ENCODE measurements at places on chromosomes 3 and 15. TPM values are rescaled to one million over a fixed set of nuclear protein-coding genes. Genes with fewer than 3 reads are reported as not detected.

- no peaks in the 10 kb centered on the region for H3K36me3 ChIP-seq
- no peaks in the 10 kb centered on the region for H3K27me3 ChIP-seq
- no peak for DNase-seq
- no peaks in the 10 kb centered on the region for H3K4me1 ChIP-seq
These were observed 34.4 kb downstream of the SPSB4 start for GRCh38 chr3:141085343-141086070.

The RTP1 gene
- total RNA-seq = not detected

The MUSTN1 gene
- not detected for total RNA-seq

GRCh38 chr3:86856711-86857110 lies 134.2 kb downstream of the VGLL3 start:
- no peaks in the 10 kb centered on the region for H3K36me3 ChIP-seq
- DNase-seq = no peak
- H3K4me3 ChIP-seq = no peak overlapping the region

DNA sequence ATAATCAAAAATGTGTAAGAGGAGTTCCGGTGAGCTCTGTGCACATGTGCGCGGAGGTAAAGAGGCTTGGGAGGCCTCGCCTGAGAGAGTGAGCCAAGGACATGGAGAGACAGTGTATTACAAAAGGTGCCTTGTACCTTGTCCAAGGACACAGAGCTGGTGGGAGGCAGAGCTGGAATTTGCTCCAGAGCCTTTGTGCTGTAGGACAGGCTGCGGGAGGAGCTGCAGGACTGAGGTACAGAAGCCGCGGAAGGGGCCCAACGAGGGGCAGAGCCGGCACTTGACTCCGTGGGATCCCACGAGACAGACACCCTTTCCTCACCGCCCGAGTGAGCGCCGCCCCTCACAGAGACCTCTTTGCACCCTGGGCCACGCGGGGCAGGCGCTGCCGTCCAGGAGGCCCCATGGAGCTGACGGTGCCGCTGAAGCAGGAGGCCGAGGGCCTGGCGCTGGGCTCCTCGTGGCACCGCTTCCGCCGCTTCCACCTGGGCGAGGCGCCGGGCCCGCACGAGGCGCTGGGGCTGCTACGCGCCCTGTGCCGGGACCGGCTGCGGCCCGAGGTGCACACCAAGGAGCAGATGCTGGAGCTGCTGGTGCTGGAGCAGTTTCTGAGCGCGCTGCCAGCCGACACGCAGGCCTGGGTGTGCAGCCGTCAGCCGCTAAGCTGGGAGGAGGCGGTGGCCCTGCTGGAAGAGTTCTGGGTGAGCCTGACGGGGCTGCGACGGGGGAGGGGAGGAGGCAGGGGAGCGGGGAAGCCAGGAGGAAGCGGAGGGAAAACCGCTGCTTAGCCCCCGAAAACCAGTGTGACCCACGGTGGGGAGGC lies 68.7 kb downstream of the SLTM start:
- H3K27ac ChIP-seq = no peak overlapping the region
- DNase-seq = peak; percentile 33
- peaks cover 6% of the 10 kb centered on the region for H3K27me3 ChIP-seq
- no peak overlapping the region for H3K4me3 ChIP-seq
- no peaks in the 10 kb centered on the region for H3K36me3 ChIP-seq
- H3K4me1 ChIP-seq = peaks cover 13% of the 10 kb centered on the region

DNA sequence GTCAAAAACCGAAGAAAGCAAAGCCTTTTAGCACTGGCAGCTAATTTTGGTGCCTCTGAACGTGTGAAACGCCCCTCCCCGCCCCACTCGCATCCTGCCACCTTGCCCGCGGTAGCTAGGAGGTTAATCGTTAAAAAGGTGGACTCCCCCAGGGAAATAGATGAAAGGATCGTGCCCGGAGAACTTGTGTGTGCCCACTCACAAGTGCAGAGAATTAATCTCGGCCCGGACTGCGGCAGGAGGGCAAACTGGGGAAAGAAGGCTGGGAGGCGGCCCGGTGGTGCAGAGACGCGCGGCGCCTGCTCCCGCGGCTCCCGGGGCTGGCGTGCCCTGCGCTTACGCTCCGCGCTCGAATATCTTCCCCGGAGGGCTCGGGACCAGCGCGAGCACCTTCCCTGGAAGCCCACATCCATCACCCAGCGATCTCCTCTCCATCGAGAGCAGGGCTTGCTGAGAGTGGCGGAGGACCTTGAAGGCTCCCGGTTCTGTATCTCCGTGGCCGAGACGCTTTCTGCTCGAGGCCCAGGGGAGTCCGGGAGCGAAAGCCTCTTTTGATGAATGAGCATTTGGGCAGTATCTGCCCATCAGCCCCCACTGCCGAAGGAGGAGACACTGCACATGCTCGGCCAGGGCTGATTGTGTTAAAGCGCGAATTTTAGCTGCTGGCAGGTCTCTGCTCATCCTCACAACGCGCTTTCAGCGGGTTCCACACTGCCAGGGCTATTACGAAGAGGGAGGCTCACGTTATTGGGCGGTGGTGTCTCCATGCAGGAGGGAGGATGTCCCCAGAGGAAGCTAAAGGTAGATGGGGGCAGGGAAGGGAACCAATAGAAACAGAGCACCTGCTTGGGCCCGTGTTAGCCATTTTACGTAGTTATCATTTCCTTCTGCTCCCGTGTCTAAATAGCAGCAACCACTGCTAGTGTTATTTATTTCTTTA lies 1.3 kb upstream of the SPTSSB start:
- H3K36me3 ChIP-seq = no peaks in the 10 kb centered on the region
- peak; percentile 40 for DNase-seq
- H3K27me3 ChIP-seq = peaks cover 27% of the 10 kb centered on the region
- H3K27ac ChIP-seq = no peak overlapping the region
- peak overlapping the region; percentile 77 for H3K4me3 ChIP-seq
- peaks cover 10% of the 10 kb centered on the region for H3K4me1 ChIP-seq

- peaks cover 2% of the 10 kb centered on the region for H3K4me1 ChIP-seq
- no peaks in the 10 kb centered on the region for H3K27me3 ChIP-seq
- no peak overlapping the region for H3K27ac ChIP-seq
- no peak for DNase-seq
These were observed 7.7 kb downstream of the STRA6 start for GRCh38 chr15:74194572-74195559.

The BLOC1S6 gene
- 52.5 TPM for total RNA-seq

The MINDY4B gene
- total RNA-seq = not detected

- H3K27me3 ChIP-seq = peaks cover 2% of the 10 kb centered on the region
- DNase-seq = no peak
- H3K27ac ChIP-seq = no peak overlapping the region
- no peaks in the 10 kb centered on the region for H3K4me1 ChIP-seq
- no peak overlapping the region for H3K4me3 ChIP-seq
- no peaks in the 10 kb centered on the region for H3K36me3 ChIP-seq
These were observed 206.1 kb downstream of the CADPS start for GRCh38 chr3:62669161-62669560.

The ANKRD63 gene
- not detected for total RNA-seq

GRCh38 chr3:115975353-115975752 lies 352.0 kb downstream of the GAP43 start:
- H3K27me3 ChIP-seq = peaks cover 3% of the 10 kb centered on the region
- H3K4me1 ChIP-seq = no peaks in the 10 kb centered on the region
- no peak overlapping the region for H3K4me3 ChIP-seq
- H3K36me3 ChIP-seq = no peaks in the 10 kb centered on the region
- no peak overlapping the region for H3K27ac ChIP-seq

DNA sequence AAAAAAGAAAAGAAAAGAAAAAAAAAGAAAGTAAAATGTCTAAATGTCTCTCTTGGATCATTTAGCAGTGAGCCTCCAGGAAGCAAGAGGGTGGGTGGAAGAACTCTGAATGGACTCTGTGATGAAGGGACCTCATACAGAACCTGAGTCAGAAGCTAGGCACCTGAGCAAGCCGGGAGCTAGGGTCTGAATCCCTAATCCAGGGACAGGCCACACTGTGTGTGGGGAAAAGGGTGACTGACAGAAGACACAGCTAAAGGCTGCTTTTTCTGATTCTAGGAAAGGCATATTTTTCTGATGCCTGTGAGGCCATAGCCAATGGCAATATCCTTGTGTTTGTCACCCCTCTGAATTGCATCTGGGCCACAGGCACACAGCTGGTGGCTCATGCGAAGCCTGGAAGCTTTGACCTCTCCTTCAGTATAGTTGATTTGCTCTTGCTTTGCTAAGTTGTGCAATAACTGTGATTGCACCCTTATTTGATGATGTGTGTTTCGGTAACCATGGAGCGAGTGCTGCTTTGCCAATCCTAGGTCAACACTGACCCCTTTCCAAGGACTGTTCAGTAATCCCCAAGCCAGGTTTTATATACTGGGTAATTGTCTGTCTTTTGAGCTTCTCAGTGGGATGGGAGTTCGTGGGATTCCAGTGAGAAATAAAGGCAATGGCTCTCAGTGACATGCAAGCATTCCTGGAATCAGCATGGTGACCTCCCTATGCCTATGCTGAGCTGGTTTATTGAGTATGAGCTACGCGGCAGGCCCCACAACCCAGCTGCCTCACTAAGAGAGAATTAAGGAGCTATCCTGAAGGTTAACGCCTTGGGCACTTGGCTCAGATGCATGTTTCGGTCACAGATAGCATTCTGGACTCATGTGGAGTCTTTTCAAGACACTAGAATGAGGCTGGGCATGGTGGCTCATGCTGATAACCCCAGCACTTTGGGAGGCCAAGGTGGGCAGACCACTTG lies 49.0 kb upstream of the OSBPL11 start:
- H3K4me1 ChIP-seq = no peaks in the 10 kb centered on the region
- DNase-seq = no peak
- H3K4me3 ChIP-seq = no peak overlapping the region
- H3K27ac ChIP-seq = no peak overlapping the region

GRCh38 chr3:114550165-114550564 lies 256.3 kb downstream of the TIGIT start:
- DNase-seq = no peak
- H3K27me3 ChIP-seq = no peaks in the 10 kb centered on the region
- no peak overlapping the region for H3K4me3 ChIP-seq

The IGSF11 gene
- 0.23 TPM for total RNA-seq

GRCh38 chr3:127604035-127604434 lies 5.8 kb downstream of the MCM2 start:
- H3K27me3 ChIP-seq = no peaks in the 10 kb centered on the region
- peaks cover 33% of the 10 kb centered on the region for H3K4me1 ChIP-seq
- no peak for DNase-seq
- peak overlapping the region; percentile 47 for H3K27ac ChIP-seq
- H3K4me3 ChIP-seq = no peak overlapping the region
- peaks cover 84% of the 10 kb centered on the region for H3K36me3 ChIP-seq

GRCh38 chr3:64178419-64178818 lies 46.8 kb downstream of the PRICKLE2 start:
- no peak for DNase-seq
- no peak overlapping the region for H3K4me3 ChIP-seq
- H3K27me3 ChIP-seq = peaks cover 9% of the 10 kb centered on the region
- no peaks in the 10 kb centered on the region for H3K4me1 ChIP-seq

The CCRL2 gene
- total RNA-seq = 1.3 TPM

The KIF15 gene
- 51.7 TPM for total RNA-seq

The FEZF2 gene
- not detected for total RNA-seq

The RTP4 gene
- total RNA-seq = 2.0 TPM

GRCh38 chr3:127970966-127971592 lies 56.0 kb downstream of the KBTBD12 start:
- H3K4me1 ChIP-seq = no peaks in the 10 kb centered on the region
- peaks cover 14% of the 10 kb centered on the region for H3K27me3 ChIP-seq

DNA sequence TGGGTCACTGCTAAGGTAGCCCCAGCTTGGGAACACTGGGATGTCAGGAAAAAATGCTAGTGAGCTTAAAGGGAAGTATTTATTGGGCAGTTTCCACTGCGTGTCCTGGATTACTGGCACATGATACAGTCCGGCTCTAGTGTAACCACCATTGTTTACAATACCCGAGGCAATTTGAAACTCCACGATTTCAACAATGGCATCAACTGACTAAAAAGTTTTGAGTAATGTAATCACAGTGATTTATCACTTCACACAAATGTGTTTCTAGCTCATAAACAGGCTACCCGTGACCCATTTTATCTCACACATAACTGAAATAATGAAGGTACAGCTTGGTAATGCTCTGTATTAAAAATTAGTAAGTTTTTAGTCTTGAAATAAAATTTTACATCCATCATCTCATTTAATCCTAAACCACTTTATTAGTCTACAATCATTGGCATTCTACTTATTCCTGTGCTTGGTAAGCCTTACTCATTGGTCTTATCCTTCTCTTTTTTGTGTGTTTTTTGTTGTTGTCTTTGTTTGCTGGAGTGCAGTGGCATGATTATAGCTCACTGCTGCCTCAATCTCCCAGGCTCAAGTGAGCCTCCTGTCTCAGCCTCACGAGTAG lies 7.6 kb downstream of the ZMAT3 start:
- no peaks in the 10 kb centered on the region for H3K27me3 ChIP-seq
- no peak for DNase-seq
- peaks cover 32% of the 10 kb centered on the region for H3K4me1 ChIP-seq
- H3K36me3 ChIP-seq = peaks cover 35% of the 10 kb centered on the region
- no peak overlapping the region for H3K4me3 ChIP-seq

GRCh38 chr3:178271740-178272387 lies 264.4 kb upstream of the KCNMB2 start:
- no peaks in the 10 kb centered on the region for H3K36me3 ChIP-seq
- no peak overlapping the region for H3K4me3 ChIP-seq
- no peaks in the 10 kb centered on the region for H3K27me3 ChIP-seq
- no peaks in the 10 kb centered on the region for H3K4me1 ChIP-seq
- no peak for DNase-seq

The CAMK2N2 gene
- 0.18 TPM for total RNA-seq

The GRIP2 gene
- total RNA-seq = not detected

The CA12 gene
- 0.46 TPM for total RNA-seq

- H3K36me3 ChIP-seq = no peaks in the 10 kb centered on the region
- no peak for DNase-seq
- H3K4me3 ChIP-seq = no peak overlapping the region
- peaks cover 4% of the 10 kb centered on the region for H3K27me3 ChIP-seq
- H3K4me1 ChIP-seq = peaks cover 3% of the 10 kb centered on the region
These were observed 92.4 kb downstream of the CLDN1 start for GRCh38 chr3:190229632-190230424.

DNA sequence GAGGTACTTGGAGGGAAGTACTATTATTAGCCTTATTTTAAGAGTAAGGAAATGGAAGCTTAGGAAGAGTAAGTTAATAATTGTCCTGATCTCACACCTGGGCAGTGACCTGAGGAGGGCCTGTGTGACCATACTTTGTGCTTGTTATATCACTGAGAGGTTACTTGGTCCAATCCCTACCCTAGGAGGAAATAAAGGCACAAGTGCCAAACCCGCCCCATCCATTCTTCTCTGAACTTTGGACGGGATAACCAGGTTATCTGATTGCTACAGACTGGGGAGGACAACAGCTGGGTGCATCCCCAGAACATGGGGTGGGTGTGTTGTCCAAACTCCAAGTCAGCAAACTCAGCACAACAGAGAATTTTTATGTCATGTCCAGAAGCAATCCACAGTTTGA lies 77.7 kb upstream of the NR2E3 start:
- no peak overlapping the region for H3K4me3 ChIP-seq
- H3K36me3 ChIP-seq = no peaks in the 10 kb centered on the region
- H3K4me1 ChIP-seq = no peaks in the 10 kb centered on the region
- no peak overlapping the region for H3K27ac ChIP-seq
- DNase-seq = no peak
- peaks cover 14% of the 10 kb centered on the region for H3K27me3 ChIP-seq

The THRB gene
- total RNA-seq = not detected

DNA sequence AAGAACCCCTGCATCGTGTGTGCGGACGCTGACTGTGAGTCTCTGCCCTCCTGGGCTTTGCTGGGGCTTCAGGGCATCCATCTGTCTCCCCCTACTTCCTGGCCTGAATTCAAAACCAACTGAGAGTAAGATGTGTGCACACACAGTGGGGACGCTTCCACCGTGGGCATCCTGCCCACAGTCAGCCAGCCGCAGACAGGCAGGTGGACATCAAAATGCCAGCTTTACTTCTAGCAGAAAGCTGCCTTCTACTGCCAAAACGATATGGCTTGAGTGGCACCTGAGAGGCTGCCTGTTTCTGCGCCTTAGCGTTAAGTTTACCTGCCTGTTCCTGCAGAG lies 18.5 kb downstream of the ALDH1A3 start:
- DNase-seq = no peak
- H3K27me3 ChIP-seq = peaks cover 10% of the 10 kb centered on the region
- H3K4me1 ChIP-seq = no peaks in the 10 kb centered on the region
- H3K4me3 ChIP-seq = no peak overlapping the region
- no peak overlapping the region for H3K27ac ChIP-seq
- no peaks in the 10 kb centered on the region for H3K36me3 ChIP-seq

All from activated CD4-positive, alpha-beta T cell treated with anti-CD3 and anti-CD28 coated beads for 36 hours (primary cell).